ENCODE measurements at places on chromosomes 3 and 15.

- DNase-seq = no peak
Observed at GRCh38 chr15:64571857-64572291, 111.5 kb downstream of the ZNF609 start.

- DNase-seq = no peak
Observed at GRCh38 chr3:39202094-39202493, 9.7 kb upstream of the XIRP1 start.

DNA sequence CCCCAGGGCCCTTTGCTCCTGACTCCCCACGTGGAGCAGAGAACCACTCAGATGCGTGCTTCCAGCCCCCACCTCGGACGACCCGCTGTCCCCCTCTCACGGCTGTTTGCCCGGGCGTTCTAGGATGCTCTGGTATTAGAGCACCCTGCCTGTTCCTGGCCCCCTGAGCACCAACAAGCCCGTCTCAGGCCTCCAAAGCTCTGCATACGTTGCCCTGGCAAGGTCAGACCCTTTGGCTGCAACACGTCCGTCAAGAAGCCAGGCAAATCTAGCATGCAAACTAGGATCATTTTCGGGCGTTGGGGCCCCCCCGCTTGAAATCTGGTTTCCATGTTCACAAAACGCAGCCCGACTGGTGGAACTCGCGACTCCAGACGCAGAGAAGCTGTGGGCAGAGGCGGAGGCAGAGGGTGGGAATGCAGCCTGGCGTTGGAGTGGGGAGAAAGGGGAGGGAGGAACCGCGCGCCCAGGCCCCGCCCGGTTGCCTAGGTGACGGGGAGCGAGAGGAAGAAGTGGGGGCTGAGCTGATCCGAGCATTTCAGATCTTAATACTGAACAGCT lies 86.2 kb upstream of the PIAS1 start:
- no peak for DNase-seq

GRCh38 chr3:55127565-55127964 lies 199.7 kb upstream of the LRTM1 start:
- no peak for DNase-seq

All from non-pigmented ciliary epithelial cell (primary cell).